Activated T-helper 9 cell treated with anti-CD3 and anti-CD28 coated beads, Interleukin-2, amount 50 U/mL, for 16 hours (primary cell): ENCODE measurements at places on chromosomes 1 and 21.

DNA sequence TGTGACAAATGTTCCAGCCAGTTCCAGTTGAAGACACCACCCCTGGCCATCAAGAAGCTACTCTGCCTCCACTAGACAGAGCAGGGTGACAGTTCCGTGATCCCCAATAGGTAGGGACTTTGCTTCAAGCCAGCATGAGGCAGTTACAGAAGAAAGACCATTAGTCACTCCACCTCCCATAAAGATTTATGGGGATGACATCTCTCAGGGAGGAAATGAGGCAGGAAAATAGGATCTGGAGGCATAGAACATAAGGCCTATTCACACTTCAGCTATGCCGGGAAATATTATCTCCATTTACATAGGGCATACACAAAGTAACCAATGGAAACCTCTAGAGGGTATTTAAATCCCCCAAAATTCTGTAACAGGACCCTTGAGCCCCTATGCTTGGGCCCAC is 3.5 kb upstream of the GBP7 start:
- DNase-seq = no peak

DNA sequence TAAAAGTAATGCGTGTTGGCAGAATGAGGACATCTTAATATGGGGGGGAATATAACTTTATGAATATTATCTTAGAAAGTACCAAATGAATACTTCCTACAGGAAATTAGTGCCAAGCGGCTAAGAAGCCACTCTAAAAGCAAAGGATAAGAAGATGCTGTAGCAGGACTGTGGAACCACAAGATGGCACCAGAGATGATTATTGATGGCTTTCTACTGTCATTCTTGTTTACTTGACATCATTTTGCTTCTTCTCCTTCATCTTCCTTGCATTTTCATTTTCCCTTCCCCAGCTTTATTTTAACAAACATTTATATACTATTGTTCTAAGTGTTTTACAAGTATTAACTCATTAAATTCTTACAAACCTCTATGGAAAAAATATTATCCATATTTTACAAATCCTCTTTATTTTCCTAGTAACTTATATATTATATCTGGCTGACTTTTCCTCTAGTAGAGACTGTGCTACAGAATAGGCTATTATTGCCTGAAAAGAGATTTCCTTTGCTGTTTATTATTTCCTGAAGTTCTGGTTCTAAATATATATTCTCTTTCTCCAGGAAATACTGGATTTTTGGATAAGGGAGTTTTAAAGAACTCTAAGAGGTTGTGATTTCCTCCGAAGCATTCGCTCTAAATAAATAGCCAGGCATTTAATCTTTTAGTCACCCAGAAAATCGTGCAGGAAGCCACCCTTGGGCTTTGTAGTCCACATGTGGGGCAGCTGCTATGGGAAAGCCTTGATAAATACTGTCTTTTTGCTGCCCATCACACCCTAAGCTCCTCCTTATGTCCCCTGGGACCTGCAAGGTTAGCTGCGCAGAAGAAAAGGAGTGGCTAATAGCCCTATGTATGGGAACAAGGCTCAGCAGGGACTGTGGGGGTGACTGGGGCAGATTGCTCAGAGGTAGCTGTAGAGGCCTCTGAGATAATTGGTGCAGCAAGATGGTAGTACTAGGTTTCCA is 69.8 kb downstream of the TPR start:
- no peak for DNase-seq

GRCh38 chr1:17397910-17398695 is 26.1 kb downstream of the PADI6 start:
- no peak for DNase-seq

DNA sequence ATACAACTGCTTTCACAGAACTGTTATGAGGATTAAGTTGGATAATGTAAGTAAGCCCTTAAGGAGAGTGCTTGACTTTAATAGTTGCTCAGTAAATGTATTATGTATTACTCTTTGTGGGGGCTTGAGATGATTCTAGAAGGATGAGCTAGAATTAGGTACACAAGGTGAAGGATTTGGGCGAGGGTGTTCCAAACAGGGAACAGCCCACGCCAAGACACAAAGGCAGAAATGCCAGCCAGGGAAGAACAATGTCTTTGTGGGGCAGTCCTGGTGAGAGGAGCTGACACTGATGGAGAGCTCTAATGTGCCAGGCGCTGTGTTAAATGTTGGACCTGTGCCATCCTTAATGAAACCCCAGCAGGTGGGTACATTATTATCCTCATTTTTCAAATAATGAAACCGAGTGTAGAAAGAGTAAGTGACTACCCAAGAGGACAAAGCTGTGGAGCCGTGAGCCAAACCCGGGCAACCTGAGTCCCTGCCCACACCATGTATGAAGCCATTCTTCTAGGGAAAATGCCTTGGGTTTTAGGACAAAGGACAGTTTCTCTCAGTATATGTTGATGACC is 362.4 kb downstream of the HHAT start:
- DNase-seq = no peak
